Heart left ventricle (tissue), 16 donors: ENCODE measurements at places on chromosomes 6 and 20. TPM values are rescaled to one million over a fixed set of nuclear protein-coding genes. Genes with fewer than 3 reads are reported as not detected.

DNA sequence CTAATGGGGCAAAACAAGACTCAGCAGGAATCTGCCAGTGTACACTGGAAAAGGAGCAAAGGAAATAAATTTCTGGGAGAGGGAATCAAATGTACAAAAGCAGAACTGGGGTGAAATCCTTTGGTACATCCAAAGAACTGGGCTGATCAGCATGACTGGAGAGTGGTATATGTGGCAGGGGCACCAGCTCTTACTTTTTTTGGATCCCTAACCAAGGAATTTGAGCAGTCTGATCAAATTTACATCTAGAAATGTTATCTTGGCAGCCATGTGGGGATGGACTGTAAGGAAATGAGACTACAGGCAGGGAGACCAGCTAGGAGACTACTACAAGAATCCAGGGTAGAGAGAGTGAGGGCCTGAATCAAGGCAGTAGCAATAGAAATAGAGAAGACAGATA is 1.2 kb upstream of the ZSCAN31 start:
- no peak for DNase-seq

- DNase-seq: no peak
These were observed 82.9 kb downstream of the KIF6 start for GRCh38 chr6:39642270-39642669.

DNA sequence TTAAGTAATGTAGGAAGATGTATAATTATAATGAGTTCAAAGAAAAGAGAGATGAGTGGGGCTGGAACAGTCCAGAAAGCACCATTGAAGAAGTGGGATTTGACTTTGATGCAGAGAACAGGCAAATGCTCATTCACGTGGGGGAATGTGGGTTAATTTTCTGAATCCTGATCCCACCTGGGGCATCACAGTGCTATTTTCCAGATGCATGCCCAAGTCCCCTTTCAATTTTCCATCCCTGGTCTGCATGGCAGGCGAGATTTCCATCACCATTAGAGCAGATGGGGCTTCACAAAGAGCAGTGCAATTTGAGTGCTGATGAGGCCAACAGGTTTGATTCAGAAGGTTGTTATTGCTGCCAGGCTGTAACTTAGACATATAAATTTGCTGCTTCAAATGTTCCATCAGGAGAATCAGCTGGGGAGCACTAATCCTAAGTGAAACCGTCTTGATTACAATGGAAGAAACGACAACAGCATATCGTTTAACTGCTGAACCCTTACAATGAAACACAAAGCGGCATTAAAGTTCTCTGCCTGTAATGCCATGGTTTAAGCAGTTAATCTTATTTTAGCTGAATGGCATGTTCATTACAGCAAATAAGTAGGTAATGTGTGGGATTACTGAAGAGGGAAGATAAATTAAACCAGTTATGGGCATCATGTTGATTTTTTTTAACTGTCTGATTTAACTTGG is 45.2 kb downstream of the OSTM1 start:
- DNase-seq: no peak

The OXT gene
- total RNA-seq: not detected

- DNase-seq: no peak
These were observed 6.0 kb downstream of the MLN start for GRCh38 chr6:33797626-33798342.

GRCh38 chr6:60991427-60992028 is 1294.5 kb downstream of the KHDRBS2 start:
- no peak for DNase-seq

- no peak for DNase-seq
These were observed 400.8 kb downstream of the ARHGAP18 start for GRCh38 chr6:129309154-129309553.

The LBP gene
- 1.2 TPM for total RNA-seq
